MCF 10A (cell line): ENCODE measurements at places on chromosomes 12 and 14. TPM values are rescaled to one million over a fixed set of nuclear protein-coding genes. Genes with fewer than 3 reads are reported as not detected.

The KRT77 gene
- total RNA-seq: not detected in 2 replicates

DNA sequence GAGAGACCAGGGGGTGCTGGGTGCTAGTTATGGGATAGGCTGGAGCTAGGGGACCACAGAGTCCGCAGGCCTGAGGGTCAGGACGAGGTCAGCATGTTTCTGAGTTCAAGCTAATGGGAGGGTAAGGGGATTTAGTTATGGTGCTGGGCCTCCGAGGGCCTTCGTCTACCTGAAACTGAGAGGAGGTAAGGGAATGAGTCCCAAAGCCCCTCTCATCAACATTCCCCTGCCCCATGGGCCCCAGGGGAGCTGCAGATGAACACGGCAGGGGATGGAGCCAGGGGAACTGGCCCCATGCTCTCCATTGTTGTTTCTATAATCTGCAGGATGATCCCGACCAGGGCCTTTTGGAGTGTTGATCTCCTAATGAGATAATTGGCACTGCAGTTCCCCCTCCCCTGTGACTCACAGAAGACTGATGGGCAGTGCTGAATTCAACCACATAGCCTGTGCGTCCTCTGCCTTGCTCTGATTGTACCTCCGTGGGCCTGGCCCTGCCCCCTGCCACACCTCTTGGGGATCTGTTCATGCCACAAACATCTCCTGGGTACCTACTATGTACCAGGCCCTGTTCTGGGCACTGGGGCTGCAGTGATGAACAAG lies 21.4 kb downstream of the FAIM2 start:
- no peak for DNase-seq
- H3K27ac ChIP-seq: no peak overlapping the region
- H3K4me3 ChIP-seq: no peak overlapping the region
- peaks cover 46% of the 10 kb centered on the region for H3K27me3 ChIP-seq
- H3K36me3 ChIP-seq: no peaks in the 10 kb centered on the region

- no peaks in the 10 kb centered on the region for H3K36me3 ChIP-seq
- H3K4me3 ChIP-seq: no peak overlapping the region
- H3K27me3 ChIP-seq: no peaks in the 10 kb centered on the region
- DNase-seq: no peak
- peaks cover 4% of the 10 kb centered on the region for H3K4me1 ChIP-seq
Measured at GRCh38 chr14:38038171-38038570, 169.5 kb upstream of the SSTR1 start.

DNA sequence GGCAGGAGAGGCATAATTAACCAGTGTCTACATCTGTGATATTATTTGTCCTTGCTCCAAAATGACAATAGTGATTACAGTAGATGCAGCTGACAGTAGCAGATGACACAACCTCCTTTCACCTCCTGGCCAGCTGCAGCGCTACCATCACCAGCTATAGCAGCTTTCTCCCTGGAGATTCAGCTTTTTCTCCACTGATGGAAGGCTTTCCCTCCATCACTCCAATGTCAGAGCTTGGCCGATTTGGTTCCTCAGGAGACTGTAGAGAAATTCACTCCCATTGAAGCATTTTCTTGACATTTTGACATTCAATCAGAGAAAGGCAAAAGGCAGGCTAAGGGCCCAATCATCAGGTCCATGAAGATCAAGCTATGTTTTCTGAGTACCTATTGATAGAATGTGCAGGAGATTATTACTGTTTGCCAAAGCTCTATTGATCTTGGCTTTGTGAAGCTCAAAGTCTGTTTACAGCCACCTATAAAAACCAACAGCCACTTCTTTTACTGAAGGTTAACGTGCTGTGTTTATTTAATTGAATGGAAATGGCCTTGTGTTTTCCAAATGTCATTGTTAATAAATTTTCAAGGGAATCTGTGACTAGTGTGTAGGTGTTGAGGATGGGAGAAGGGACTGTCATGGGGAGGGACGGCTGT lies 785.1 kb downstream of the DIO2 start:
- H3K36me3 ChIP-seq: no peaks in the 10 kb centered on the region
- no peak for DNase-seq
- H3K4me3 ChIP-seq: no peak overlapping the region
- H3K4me1 ChIP-seq: no peaks in the 10 kb centered on the region
- H3K27ac ChIP-seq: no peak overlapping the region

The OTX2 gene
- not detected in 2 replicates for total RNA-seq

The MYBPC1 gene
- 0.29 and 0.70 TPM in 2 replicates for total RNA-seq

DNA sequence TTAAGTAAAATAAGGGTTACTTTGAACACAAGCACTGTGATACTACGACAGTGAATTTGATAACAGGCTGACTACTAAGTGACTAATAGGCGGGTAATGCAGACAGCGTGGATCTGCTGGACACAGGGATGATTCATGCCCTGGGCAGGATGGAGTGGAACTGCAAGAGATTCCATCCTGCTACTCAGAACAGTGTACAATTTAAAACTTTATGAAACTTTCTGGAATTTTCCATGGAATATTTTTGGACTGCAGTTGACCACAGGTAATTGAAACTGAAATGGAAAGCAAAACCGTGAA lies 46.0 kb downstream of the YEATS4 start:
- no peak overlapping the region for H3K4me3 ChIP-seq
- H3K36me3 ChIP-seq: no peaks in the 10 kb centered on the region
- peaks cover 18% of the 10 kb centered on the region for H3K4me1 ChIP-seq
- peak overlapping the region; percentile 47 for H3K27ac ChIP-seq

The RD3L gene
- not detected in 2 replicates for total RNA-seq

DNA sequence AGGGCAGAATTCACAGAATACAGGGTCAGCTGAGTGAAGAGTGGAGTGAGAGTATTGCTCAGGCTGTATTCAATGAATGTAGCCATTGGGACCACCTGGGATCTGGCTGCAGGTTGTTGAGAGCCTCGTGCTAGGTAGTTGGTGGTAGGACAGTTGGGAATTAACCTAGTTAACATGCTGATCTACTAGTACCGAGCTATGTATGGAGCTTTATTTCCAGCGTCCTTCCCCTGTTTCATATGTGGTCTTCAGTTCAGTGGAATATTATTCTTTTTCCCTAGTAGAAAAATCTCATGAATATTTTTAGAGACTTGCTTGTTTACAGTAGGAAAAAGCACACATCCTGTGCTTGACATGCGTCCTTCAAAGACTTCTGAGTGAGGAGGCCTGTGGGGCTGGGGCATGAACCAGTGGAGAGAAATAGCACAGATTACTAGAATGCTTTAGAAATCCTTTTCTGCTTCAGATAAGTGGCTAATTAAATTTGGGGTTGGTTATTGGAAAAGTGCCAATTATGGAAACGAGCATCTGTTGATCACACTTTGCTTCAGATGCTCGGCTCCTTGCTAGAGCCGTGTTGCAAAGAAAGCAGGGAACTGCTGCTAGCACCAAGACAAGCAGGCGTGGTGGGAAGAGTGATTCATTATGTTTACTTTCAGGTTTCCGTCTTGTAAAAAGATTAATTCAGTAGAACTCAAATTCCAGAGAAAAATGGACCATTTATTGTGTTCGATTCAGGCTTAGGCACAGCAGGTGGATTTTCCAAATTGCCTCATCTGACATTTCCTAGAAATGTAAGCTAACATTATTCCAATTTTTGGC lies 53.6 kb downstream of the ARF6 start:
- no peaks in the 10 kb centered on the region for H3K27me3 ChIP-seq
- DNase-seq: peak; percentile 72
- H3K36me3 ChIP-seq: no peaks in the 10 kb centered on the region
- H3K27ac ChIP-seq: peak overlapping the region; percentile 81

- peak; percentile 60 for DNase-seq
- peaks cover 57% of the 10 kb centered on the region for H3K4me1 ChIP-seq
- no peaks in the 10 kb centered on the region for H3K36me3 ChIP-seq
- no peaks in the 10 kb centered on the region for H3K27me3 ChIP-seq
Measured at GRCh38 chr14:68248481-68249255, 429.1 kb downstream of the RAD51B start.

GRCh38 chr12:57033431-57033830 lies 16.5 kb downstream of the MYO1A start:
- H3K4me1 ChIP-seq: peaks cover 30% of the 10 kb centered on the region
- H3K4me3 ChIP-seq: no peak overlapping the region
- H3K27ac ChIP-seq: no peak overlapping the region
- H3K36me3 ChIP-seq: no peaks in the 10 kb centered on the region

GRCh38 chr12:93089805-93090569 lies 160.9 kb upstream of the EEA1 start:
- no peaks in the 10 kb centered on the region for H3K27me3 ChIP-seq
- peaks cover 31% of the 10 kb centered on the region for H3K4me1 ChIP-seq
- DNase-seq: peak; percentile 88
- peak overlapping the region; percentile 88 for H3K27ac ChIP-seq

The GYS2 gene
- 0.29 and 0.47 TPM in 2 replicates for total RNA-seq

The RTRAF gene
- total RNA-seq: 285 and 358 TPM in 2 replicates

DNA sequence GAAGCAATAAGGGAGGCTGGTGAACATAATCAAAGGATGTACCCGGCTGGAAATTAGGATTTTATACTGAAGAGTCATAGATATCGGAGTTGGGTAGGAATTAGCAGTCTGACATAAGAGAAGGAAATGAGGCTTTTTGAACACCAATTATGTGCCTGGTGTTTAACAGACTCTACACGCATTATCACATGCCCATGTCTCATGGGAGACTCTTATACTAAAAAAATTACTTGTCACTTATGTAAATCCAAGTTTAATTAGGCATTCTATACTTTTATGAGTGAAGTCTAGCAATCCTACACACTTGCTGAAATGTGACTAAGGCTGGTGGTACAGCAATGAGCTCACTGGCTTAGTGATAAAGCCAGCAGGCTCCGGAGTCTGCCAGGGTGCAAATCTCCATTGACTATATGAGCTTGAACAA lies 93.5 kb downstream of the NUAK1 start:
- no peak for DNase-seq
- H3K27me3 ChIP-seq: no peaks in the 10 kb centered on the region
- no peaks in the 10 kb centered on the region for H3K36me3 ChIP-seq
- H3K4me3 ChIP-seq: no peak overlapping the region
- no peaks in the 10 kb centered on the region for H3K4me1 ChIP-seq

GRCh38 chr12:89363084-89363483 lies 10.8 kb upstream of the DUSP6 start:
- no peak overlapping the region for H3K27ac ChIP-seq
- DNase-seq: no peak
- no peaks in the 10 kb centered on the region for H3K27me3 ChIP-seq
- no peak overlapping the region for H3K4me3 ChIP-seq
- peaks cover 11% of the 10 kb centered on the region for H3K4me1 ChIP-seq

DNA sequence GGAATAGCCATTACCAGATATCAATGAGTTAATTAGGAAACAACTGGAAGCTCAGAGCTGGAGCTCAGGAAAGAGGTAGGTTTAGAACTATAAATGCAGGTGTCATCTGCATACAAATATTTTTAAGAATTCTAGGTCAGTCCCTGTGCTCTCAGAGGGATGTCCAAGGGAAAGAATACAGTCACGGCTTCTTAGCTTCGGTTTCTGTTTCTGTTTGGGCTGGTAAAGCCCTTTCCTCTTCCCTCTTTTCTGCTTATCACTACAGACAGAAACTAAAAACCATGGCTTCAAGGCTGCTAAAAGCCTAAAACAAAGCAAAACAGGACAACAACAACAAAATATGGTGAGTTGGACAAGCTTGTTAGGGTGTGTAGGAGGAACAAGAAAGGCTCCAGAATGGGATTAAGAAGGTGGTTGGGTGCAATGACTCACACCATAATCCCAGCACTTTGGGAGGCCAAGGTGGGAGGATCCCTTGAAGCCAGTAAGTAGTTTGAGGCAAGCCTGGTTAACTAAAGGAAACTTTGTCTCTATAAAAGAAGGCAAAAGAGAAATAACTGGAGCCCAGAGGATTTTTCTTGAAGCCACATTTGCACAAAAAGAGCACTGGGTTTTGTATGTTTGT lies 113.0 kb downstream of the SEC23A start:
- H3K36me3 ChIP-seq: no peaks in the 10 kb centered on the region
- H3K27me3 ChIP-seq: no peaks in the 10 kb centered on the region
- peak; percentile 13 for DNase-seq
- H3K27ac ChIP-seq: no peak overlapping the region

DNA sequence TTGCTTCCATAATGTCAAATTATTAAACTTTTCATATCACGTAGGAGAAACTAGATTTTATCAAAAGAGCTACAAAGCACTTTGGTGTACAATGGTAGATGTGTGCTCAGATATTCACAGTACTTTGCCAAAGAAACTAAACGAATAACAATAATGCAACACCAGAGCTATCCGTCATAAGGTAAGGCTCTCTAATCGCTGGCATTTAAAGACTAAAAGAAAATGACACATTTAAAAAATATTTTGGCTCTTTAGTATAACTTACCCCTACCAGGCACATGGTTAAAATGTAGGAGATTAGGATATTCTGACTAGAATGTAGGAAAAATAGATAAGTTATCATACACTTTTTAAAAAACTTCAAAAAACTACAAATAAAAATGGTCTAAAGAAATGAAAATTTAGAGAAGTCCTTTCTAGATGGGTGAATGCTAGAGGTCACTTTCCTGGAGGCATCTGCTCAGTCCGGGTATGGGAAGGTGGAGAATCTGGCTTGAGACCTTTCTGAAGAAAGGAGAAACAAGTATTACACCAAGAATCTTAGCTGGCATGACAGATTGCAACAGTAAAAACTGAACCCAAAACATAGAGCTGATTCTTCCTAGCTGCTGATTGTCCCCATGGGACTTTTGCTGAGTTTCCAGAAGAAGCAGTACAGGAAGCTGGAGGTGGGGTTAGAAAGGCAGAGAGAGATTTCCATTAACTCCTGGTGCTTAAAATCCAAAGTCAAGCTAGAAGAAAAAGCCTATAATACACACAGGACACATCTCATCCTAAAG lies 67.9 kb downstream of the FAR2 start:
- no peak overlapping the region for H3K4me3 ChIP-seq
- H3K27ac ChIP-seq: no peak overlapping the region
- H3K27me3 ChIP-seq: no peaks in the 10 kb centered on the region
- H3K4me1 ChIP-seq: no peaks in the 10 kb centered on the region

DNA sequence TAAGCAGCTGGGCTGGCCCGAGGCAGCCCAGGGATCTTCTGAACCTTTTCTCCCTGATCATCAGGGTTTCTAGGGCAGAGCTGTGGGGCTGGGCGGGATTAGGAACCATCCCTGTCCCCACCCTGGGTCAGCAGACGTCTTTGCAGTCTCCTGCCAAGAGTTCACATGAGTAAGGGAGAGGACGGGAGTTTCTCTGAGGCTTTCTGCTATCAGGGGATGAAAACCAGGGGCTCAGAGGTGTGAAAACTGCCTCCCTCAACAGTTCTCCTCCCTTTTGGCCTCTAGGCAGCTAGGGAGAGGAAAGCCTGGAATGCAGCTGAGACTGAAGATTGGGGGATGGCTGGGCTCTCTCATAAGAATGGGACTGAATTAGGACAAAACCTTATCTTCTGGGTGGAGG lies 7.9 kb downstream of the ZNF385A start:
- no peak for DNase-seq
- peaks cover 48% of the 10 kb centered on the region for H3K4me1 ChIP-seq
- no peaks in the 10 kb centered on the region for H3K36me3 ChIP-seq
- no peaks in the 10 kb centered on the region for H3K27me3 ChIP-seq
- no peak overlapping the region for H3K4me3 ChIP-seq

DNA sequence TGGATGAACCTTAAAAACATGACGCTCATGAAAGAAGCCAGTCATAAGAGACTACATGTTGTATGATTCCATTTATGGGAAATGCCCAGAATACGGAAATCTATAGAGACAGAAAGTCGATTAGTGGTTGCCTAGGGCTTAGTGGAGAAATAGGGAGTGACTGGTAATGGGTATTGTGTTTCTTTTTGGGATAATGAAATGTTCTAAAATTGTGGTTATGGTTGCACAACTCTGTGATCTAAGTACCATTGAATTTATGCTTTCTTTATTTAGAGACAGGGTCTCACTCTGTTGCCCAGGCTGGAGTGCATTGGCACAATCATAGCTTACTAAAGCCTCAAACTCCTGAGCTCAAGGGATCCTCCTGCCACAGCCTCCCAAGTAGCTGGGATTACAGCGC lies 8.0 kb downstream of the RBMS2 start:
- H3K27ac ChIP-seq: peak overlapping the region; percentile 96
- H3K27me3 ChIP-seq: no peaks in the 10 kb centered on the region
- H3K4me1 ChIP-seq: peaks cover 43% of the 10 kb centered on the region

The CBX5 gene
- 109 and 112 TPM in 2 replicates for total RNA-seq
